ENCODE measurements at places on chromosomes 11 and 22.

- peak; percentile 1 for DNase-seq
Measured at GRCh38 chr22:50698546-50698945, 25.9 kb downstream of the SHANK3 start.

GRCh38 chr11:64384028-64384737 is 25.2 kb downstream of the RPS6KA4 start:
- no peak for DNase-seq

GRCh38 chr11:34234086-34234740 is 123.6 kb downstream of the ABTB2 start:
- peak; percentile 37 for DNase-seq

GRCh38 chr11:1514336-1515061 is 27.9 kb upstream of the MOB2 start:
- DNase-seq = no peak

- no peak for DNase-seq
Measured at GRCh38 chr22:27912101-27912500, 7.0 kb downstream of the PITPNB start.

DNA sequence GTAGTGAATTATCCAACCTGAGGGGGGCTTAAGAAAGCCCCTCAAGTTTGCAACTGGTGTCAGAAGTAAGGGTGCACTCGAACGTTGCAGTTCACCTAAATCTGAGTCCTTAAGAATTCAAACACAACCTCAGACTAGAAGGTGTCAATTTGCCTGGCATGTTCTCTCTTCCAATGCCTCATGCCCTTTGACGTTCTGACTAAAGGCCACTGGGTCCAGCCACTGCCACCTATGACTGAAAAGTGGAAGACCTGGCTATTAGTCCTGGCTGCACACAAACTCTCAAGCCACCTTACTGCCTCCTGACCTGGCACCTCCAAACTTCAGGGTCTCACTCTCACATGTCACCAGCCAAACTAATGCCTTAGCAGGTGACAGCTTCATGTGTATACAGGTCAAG is 8.0 kb downstream of the APOL4 start:
- DNase-seq = no peak

DNA sequence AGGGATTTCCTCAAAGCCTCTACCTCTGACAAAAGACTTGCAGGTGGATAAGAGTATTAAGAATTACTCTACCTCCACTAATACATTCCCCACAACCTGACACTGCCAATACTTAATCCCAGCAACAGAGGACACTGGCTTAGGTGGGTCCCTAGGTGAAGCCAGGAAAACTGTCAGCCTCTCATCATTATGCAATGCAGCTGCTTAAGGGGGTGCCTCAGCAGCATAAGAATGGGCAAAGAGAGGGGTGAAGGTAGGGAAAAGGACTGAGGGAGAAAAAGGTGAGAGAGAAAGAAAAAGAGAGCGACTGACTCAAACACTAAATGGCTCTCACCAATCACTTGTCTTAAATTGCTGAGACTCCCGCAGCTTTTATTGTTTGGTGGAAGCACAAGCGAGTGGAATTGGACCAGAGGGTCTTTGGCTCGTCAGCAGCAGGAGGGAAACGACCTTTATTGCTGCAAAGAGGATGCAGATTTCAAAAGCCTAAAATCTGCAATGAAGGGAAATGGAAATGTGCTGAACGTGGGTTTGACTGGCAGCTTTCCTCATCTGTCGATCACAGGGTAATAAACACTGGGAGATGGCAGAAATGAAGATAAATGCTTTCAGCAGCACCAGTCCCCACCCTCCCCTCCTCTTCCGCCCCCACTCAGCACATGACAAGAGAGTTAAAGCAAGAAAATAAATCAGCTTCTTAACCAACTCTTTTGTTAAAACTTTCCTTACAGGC is 64.9 kb upstream of the CHRM4 start:
- no peak for DNase-seq

DNA sequence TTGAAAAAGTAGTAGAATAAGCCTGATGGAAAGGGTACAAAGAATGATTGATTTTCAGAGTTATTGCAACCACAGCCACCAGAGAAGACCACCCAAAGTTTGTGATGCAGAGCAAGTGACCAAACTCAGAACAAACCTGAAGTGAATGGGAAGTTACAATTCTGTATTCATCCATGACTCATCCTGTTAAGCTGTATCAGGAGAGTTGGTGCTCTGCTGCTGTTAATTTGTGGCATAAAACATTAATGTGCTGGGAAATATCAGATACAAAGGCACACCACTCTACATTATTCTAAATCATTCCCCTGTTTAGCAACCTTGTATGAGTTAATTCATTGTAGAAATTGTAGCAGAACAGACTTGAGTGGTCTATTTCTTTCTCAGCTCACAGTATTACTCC is 19.6 kb upstream of the PDGFD start:
- no peak for DNase-seq

DNA sequence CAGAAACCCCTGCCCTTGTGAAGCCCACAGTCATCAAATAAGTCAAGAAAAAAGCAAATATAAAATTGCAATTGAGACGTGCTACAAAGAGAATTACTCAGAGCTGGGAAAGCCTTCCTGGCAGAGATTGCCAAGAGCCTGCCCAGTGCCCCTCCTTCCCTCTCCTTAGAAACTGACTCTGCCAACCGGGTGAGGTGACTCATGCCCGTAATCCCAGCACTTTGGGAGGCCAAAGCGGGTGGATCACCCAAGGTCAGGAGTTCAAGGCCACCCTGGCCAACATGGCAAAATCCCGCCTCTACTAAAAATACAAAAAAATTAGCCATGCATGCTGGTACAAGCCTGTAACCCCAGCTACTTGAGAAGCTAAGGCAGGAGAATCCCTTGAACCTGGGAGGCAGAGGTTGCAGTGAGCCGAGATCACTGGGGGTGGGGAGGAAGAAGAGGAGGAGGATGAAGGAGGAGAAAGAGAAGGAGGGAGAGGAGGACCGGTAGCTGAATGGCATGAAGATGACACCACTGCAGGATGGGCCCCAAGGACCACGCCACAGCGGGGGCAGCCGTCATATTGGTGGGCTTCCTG is 76.1 kb upstream of the RTL6 start:
- DNase-seq = no peak

GRCh38 chr11:103491777-103492176 is 382.6 kb downstream of the DYNC2H1 start:
- DNase-seq = no peak

GRCh38 chr22:28348613-28349609 is 330.7 kb downstream of the TTC28 start:
- DNase-seq = no peak

- DNase-seq = no peak
Measured at GRCh38 chr11:123392844-123393243, 37.2 kb upstream of the GRAMD1B start.

DNA sequence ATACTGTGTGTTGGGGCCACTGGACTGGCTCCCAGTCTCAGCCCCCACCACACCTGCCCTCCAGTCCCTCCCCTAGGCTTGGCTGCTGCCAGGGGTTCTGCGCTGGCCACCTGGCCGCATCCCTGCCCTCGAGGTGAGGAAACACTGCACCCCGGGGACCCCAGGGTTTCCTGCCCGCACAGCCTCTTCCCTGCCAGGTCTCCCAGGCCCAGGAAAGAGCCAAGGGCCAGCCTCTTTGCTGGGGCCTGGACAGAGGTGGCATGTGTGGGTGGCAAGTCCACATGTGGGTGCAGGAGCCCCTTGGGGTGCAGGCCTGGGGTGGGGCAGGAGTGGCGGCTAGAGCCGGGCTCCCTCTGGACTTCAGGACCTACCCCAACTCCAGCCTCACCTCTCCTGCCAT is 2.5 kb downstream of the EPS8L2 start:
- no peak for DNase-seq

- no peak for DNase-seq
Measured at GRCh38 chr22:31136155-31136554, 4.2 kb downstream of the PLA2G3 start.

DNA sequence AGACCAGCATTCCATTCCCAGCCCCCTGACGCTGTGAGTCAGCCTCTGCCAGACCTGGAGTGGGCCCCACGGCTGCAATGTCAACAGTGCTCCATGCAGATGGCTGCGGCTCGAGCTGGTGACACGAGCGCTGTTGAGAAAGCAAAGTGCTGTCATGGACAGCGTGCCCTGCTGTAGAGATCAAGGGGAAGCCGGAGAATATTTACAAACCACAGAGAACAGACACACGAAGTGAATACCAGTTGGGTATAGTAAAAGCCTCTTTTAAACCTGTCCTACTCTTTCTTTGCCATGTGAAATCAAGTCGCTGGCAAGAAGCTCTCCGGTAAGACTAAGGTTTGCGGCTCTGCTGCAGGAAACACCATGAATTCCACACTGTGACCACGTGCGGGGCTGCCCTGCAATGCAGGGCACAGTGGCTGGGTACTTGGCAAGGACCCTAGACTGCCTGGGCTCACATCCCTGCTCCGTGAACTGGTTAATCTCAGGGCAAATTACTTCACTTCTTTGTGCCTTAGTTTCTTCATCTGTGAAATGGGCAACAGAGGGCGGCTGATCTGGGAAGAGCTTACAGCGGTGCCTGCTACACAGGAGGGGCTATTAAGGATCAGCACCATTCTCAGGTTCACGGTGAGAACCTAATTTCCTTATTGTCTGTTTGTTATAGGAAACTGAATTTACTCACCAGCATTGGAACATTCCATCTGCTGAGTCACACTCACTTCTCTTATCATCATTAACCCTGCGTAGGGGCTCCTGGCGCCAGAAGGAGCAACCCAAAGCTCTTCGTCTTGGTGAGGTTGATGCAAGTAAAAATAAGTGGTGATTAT is 27.8 kb upstream of the ELFN2 start:
- no peak for DNase-seq

DNA sequence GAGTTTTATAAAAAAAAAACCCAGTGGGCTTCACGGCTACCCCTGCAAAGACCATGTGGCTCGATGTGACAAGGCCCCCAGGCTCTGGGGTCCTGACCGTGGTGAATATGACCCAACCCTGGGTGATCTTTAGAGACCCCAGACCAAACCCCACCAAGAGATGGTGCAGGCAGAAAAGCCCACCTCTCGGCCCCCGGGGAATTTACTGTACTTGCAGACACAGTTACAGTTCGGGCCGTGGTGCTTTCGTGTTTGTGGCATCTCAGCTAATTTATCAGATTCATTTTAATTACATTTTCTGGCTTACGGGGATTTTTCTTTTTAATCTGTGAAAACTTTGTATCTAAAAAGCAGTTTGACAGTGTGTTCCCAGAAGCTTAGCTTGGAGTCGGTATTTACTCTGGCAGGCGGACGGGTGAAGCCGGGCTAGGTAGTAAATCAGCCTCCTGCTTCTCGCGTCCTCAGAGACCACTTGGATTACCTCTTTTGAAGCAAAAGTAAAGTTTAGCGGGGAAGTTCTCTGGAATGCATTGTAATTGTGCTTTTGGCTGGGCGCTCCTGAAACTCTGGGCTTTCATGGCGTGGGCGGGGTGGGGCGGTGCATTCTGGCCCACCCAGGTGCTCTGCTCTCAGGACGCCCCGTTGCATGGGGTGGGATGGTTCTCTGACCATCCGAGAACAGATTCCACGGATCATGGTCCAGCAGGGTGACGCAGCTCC is 25.3 kb downstream of the ANO1 start:
- DNase-seq = no peak

DNA sequence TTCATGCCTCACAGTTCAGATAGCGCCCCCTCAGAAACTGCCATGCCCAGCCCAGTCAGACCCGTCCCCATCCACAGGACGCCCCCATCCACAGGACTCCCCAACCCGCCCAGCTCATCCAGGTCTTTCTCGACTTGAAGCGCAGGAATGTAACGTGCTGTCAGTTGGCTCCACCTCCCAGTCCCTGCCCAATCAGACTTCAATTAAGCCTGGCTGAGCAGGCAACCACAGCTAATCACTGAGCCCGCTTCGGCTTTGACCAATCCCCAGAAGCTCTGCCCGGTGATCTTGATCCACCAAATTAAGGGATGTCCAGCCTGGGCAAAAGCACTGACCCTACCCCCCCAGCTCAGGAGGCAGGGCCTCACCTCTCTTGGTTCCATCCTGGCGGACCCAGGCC is 10.5 kb upstream of the MFNG start:
- DNase-seq = no peak

GRCh38 chr11:79960461-79960860 is 519.6 kb upstream of the TENM4 start:
- DNase-seq = no peak
